ENCODE measurements at places on chromosomes 3 and 15.

GRCh38 chr3:9399337-9399703 is 1.9 kb downstream of the SETD5 start:
- DNase-seq, result no peak

- DNase-seq, result peak; percentile 87
These were observed 3.5 kb downstream of the PLXND1 start for GRCh38 chr3:129602730-129603560.

DNA sequence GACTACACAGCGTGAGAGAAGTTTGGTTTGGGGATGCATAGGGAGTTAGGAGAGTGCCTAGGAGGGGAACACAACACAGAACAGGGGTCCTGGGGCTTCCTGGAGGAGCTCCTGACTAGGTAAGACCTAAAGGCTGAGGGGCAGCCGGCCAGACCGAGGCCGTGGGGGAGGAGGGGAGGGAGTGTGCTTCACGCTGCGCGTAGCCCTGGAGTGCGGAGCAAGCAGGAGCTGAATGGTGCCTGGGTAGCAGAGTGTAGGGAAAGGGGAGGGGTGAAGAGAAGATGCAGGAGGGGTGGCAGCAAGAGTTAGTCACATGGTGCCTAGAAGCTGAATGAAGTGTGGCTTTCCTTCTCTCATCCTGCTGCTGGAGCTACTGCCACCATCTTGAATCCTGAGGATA is 32.4 kb upstream of the HHATL start:
- no peak for DNase-seq

DNA sequence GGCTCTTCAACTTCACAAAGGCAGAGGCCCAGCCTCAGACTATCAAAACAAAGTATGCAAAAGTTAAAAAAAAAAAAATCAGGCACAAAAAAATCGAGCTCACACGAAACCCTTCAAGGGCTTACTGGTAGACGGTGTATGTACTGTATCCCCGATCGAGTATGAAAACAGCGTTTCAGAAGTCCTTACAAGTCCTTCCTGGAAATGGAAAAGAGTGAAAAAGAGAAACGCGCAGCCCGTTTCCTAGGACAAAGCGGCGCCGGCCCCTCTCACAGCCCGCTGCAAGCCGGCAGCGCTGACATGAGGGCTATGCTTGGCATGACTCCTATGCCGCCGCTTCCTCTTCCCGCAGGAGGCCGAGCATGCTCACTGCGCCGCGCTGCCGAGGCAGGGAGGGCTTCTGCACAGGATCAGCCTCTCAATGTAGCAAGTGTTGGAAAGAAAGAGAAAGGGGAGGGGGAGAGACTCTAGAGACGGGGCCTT is at the start of gene VGLL4:
Gene VGLL4, minus strand, starts transcription at position 311 of the 483 bp plus-strand sequence. CDS start 397 bp downstream, outside the sequence.
- peak; percentile 97 for DNase-seq

DNA sequence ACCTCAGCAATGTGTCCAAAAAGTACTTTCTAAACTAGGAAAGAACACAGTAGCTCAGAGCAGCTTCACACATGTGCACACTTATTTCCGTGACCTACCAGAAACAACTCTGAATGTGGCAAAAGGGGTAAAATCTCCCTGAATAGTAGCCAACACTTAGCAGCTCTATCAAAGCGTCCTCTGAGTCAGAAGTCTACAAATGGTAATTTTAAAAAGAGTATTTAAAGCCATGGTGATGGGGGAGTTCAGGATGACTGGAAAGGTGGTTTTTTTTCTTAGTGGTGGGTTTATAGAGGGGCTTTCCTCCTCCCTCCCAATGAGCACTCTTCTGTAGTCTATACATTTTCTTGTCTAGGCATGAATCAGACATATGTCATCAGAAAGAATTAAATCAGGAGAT is 223.8 kb upstream of the PRICKLE2 start:
- no peak for DNase-seq

GRCh38 chr15:50767332-50767861 is 1.9 kb upstream of the SPPL2A start:
- DNase-seq, result no peak

- DNase-seq, result no peak
These were observed 50.0 kb downstream of the MB21D2 start for GRCh38 chr3:192867645-192868044.

DNA sequence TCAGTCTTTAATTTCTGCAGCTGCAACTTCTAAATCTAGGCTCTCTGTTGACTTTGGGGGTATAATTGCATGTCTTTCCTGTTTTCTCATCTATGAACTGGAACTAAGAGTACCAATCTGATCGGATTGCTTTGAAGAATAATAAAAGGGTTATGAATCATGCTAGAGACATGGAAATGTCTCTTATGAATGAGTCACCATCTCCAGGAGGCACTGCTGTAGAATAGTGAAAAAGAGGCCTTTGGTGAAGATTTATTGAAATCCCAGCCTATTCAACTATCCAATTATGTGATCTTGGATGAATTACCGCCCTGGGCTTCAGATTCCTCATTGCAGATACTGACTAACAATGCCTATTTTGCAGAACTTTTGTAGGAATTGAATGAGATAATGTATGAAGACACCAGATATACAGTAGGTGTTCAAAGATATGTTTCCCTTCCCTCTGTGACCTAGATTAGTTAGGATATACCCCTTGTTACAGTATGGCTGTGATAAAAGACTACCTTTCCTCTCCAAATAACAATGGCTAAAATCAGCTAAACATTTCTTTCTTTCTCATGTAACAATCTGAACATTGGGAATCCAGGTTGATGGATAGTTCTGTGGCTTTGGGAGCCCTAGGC is 11.5 kb upstream of the CMTM8 start:
- no peak for DNase-seq

GRCh38 chr3:47283591-47284364 is 1.0 kb downstream of the KLHL18 start:
- DNase-seq, result no peak

DNA sequence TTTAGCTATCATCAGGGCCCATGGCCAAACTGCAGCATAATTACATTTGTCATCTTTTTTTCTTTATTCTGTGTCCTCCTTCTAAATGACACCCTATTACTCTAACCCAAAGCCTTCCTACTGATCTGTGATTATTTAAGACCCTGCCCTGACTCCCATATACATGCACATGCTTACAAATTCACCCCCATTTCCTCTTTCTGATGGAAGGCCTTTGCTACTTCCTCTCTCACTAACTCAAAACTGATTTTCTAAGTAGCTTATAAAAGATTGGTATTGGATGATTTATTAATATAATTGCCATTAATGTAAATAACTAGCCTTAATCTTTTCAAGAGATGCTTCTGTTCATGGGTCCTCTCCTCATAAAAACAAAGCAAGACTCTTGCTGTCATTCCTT is 179.2 kb downstream of the EDEM1 start:
- DNase-seq, result no peak
